OCI-M1 (cell line): ENCODE measurements at places on chromosomes 12 and 14.

DNA sequence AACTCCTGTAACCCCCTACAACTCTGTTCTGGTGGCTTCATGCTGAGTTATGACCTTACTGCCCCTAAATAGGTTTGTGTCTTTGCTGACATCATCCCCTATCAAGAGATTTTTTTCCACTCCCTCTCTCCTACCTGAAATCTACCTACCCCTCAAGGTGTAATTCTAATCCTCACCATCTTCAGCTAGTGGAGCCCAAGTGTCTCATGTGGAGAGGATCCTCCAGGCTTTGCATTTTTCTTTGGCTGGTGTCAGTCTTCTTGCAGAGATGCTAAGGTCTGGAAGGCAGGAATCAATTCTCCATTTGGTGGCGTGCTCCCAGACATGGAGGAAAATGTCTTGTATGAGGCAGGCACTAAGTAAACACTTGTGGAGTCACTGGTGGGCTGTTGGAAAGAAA is 74.8 kb upstream of the PRMT8 start:
- no peak for DNase-seq

DNA sequence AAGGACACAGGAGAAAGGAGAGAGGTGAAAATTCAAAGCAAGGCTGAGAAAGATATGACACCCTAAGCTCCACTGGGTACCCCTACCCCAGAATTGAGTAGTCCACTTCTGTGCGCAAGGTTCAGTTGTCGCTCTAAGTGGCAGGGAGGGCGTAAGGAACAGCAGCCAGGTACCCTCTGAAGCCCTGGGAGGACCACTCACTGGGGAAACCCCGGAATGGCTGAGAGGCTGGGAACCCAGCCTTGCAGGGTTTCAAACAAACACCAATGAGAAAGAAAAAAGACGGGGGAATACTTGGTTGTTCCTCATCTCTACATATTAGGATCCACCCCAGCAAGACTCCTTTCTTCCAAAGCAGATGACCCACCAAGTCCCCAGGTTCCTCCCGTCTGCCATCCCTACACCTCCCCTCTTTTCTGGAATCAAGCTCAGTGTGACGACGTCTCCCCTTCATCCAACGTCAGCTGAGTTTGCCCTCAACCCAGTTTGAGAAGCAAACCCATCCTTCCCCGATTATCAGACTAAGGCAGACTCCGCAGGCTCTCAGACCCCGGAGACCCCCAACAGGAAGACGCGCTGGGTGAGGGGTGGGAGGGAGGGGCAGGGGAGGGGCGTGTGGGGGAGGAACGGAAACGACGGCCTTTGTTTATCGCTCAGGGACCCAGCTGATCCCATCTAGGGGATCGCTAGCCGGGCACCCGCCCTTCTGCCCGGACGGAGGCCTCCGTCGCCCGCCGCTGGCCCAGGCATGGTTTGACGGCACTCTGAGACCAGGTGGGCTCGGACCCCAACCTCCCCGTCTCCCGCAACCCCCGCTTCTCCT is 795 bp downstream of the LMBR1L start:
- peak; percentile 49 for DNase-seq

DNA sequence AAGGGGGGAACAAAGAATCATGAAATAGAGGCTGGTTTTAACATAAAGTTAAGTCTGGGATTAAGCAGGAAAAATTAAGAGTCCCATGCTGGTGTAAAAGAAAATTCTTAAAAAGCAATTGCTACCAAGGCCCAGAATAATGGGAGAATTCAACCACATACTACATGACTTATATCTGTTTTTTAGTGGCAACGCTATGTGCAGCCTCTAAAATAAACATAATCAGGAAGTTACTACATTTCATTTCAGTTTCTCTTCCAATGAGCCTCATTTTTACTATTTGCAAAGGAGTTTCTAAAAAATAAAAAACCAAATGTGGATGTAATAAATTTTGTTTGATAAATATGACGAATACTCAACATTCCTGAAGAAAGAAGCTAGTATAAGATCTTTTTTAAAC is 58.1 kb downstream of the CPNE8 start:
- DNase-seq = no peak

- DNase-seq = peak; percentile 81
Observed at GRCh38 chr12:75944097-75944904, 87.3 kb downstream of the PHLDA1 start.

DNA sequence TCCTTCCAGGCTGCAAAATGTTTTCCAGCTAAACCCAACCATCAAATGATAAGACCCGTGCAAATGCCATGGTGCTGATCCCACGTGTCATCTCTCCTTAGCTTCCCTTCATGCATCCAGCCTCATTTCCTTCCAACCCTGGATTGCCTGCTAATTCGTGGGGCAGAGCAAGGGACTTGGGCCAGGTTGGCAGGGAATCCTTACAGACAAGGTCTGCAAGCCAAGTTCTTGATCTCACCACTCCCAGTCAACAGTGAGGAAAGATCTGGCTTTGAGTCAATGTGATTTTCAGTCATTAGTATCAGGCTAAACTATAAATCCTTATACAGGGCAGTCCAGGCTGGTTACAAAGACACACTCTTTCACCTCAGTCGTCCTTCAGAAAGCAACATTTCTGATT is 150.9 kb downstream of the ANO2 start:
- DNase-seq = no peak

GRCh38 chr14:102901633-102902032 is 20.8 kb upstream of the AMN start:
- no peak for DNase-seq

DNA sequence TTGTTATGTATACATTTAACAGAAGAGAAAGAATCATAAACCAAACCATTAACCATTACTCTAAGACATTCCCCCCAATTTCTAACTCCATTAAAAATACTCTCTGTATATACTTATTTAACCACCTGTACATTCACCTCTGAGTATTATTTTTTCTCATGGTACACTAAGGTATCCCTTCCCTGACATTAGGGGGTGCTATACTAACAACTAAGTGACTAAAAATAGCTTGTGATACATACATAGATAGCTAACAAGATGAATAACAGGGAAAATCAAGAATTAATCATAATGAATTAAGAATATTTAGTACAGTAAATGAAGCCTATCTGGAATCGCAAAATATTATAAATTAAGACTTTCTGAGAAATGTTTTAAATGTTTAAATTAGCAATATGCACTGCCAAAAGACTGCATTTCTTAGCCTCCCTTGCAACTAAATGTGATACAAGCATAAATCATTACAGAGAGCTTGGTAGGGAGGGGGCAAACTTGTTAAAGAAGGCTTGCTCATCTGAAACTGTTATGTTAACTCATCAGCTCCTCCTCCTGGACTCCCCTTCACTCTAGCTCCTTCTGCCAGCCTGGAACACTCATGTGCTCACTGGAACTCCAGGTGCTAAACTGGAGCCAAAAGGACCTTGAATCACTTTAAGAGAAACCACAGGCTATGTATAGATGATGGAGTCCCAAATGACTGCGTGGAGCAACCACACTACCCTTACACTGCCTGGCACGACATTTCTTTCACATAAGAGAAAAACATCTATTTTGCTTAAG is 14.9 kb downstream of the C2CD5 start:
- peak; percentile 65 for DNase-seq

DNA sequence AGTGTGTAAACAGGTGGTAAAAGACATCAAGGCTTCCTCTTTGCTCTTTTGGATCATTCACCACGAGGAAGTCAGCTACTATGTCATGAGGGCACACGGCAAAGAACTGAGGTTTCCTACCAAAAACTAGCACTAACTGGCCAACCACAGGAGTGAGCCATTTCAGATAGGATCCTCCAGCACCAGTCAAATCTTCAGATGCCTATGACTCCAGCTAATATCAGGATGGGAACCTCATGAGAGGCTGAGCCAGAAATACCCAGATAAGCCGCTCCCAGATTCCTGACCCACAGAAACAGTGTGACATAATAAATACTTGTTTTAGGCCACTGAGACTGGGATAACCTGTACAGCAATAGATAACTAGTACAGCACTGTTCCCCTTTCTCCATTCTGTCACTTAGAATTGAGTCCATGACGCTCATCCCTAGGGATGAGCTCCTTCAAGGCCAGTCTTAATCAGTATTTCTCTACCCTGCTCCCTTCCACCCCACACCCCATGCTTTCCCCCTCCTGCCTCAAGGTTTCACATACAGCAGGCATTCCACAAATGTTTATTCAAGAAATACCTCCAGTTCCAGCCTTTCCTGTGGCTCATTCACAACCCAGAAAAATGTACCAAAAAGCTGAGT is 68.4 kb downstream of the PPM1H start:
- peak; percentile 10 for DNase-seq

DNA sequence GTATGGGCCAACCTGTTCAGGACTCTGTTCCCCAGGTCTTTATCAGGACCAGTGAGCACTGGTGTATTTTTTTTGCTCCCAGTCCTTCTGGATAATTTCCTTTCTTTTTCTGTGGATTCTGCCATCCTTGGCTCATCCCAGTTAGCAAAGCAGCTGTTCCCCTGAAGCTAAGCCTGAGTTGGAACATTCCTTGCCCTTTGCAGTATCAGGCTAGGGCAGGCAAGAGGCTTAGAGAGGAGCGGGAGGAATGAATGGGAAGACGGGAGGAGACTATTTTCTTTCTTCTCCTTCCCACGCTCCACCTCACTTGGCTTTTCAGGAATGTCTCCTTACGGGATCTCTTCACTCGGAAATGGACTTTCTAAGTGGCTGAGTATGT is 29.2 kb downstream of the ERG28 start:
- no peak for DNase-seq

DNA sequence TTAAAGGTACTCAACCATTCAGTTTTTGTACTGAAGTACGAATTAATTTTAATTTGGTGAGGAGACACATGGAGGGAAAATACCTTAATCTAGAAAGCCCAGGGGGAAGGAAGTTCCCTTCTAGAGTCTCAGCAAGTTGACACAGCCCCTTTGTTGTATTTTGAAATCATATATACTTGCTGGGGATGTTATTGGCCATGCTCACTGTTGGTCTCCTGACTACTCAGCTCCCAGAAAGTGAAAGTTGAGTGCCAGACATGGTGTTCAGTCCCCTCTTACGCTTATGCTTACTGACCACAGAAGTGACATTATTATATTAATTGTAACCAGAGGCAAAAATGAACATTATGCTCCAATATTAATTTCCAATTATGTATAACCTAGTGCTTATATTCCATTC is 28.1 kb downstream of the ARF6 start:
- DNase-seq = peak; percentile 6

DNA sequence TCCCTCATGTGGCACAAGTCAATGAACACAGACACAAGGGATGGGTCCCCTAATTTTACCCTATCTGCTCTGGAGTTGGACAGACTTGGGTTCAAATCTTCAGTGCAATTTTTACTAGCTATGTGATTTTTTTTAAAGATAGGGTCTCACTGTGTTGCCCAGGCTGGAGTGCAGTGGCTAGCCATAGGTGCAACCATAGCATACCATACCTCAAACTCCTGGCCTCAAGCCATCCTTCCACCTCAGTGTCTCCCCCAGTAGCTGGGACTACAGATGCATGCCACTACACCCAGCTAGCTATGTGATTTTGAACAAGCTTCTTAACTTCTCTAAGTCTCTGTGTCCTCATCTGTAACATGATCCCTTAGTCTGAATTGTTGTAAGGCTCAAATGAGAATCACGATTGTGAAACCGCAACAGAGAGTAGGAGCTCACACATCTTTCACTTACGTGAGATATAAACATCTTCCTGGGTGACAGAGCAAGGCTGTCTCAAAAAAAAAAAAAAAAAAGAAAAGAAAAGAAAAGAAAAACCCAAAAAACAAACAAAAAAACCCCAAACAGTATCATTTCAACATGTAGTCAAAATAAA is 4.7 kb downstream of the CALCOCO1 start:
- peak; percentile 40 for DNase-seq

GRCh38 chr12:70638639-70639360 is 1.6 kb upstream of the PTPRB start:
- DNase-seq = no peak
